Liver (tissue), 10 donors: ENCODE measurements at places on chromosomes 6 and 20. TPM values are rescaled to one million over a fixed set of nuclear protein-coding genes. Genes with fewer than 3 reads are reported as not detected.

The KCNG1 gene
- polyA plus RNA-seq = not detected

DNA sequence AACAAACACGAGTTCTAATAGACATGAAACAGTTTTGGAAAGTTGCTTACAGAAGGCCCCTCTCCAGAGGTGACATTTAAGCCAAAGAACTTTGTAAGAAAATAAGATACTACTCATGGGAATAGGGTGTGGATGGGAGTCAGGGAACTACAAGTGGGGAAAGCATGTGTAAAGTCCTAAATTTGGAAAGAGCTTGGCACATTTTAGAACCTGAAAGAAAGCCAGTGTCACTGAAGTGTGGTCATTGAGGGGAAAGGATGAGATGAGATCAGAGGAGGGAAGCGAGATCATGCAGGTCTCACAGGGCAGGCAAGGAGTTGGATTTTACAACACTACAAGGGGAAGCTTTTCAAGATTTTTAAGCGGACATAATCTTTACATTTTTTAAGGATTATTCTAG, 38.0 kb downstream of the VGLL2 start:
- no peak overlapping the region for H3K4me3 ChIP-seq
- no peaks in the 10 kb centered on the region for H3K4me1 ChIP-seq
- H3K36me3 ChIP-seq = no peaks in the 10 kb centered on the region
- no peak overlapping the region for H3K27ac ChIP-seq
- DNase-seq = no peak

DNA sequence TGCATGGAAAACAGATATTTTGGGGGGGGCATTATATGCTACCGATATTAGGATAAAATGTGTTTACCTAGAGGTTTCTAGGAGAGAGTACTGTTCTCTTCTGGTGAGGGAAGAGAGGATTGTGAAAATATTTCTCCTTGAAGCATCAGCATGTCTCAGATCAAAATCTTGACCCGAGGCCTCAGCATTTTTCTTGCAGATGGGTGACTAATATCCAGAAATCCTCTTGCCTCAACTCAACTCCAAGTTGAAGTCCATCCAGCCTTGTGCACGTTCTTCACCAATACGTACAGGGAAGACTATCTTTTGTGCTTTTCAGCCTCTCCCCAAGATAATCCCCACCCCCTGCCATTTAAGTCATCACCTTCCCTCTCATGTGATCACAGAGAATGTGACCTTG, 59.5 kb downstream of the PRND start:
- no peak for DNase-seq
- H3K27ac ChIP-seq = no peak overlapping the region
- no peaks in the 10 kb centered on the region for H3K36me3 ChIP-seq
- H3K27me3 ChIP-seq = no peaks in the 10 kb centered on the region

GRCh38 chr20:32999603-33000250, 4.5 kb downstream of the SUN5 start:
- no peak overlapping the region for H3K27ac ChIP-seq
- H3K36me3 ChIP-seq = no peaks in the 10 kb centered on the region
- no peak for DNase-seq
- no peaks in the 10 kb centered on the region for H3K4me1 ChIP-seq

GRCh38 chr20:33753763-33754162, 22.0 kb downstream of the ZNF341 start:
- no peak overlapping the region for H3K27ac ChIP-seq
- no peak for DNase-seq
- no peaks in the 10 kb centered on the region for H3K4me1 ChIP-seq
- H3K27me3 ChIP-seq = no peaks in the 10 kb centered on the region
- no peak overlapping the region for H3K4me3 ChIP-seq

DNA sequence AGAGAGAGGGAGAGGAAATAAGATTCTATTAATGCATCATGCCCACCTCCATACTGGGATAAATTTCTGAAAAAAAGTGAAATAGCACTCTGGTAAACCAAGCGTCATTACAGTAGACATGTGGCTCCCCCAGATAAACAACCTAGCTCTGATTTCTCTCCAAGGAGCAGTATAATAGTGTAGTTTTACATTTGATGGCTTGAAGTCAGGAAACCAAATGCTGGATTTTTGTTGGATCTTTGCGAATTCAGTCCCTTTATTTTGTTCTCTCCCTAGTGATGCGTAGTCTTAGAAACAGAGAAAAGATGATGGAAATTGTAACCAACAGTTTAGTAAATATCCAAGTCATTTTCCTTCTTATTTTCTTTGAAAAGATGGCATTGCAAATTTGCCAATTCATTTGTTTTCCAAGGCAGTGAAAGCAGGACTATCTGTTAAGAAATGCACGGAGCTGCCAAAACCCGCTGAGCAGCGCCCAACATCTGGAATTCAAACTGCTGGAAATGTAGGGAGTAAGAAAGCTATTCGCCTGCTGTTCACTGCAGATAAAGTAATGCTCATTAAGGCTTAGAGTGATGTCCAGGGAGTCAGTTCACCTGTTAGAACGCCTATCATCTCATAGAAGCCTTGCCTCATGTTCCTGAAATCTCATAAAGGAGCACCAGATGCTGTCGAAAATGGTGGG, 85.7 kb upstream of the DOK5 start:
- H3K4me1 ChIP-seq = no peaks in the 10 kb centered on the region
- DNase-seq = no peak
- no peak overlapping the region for H3K4me3 ChIP-seq
- H3K27me3 ChIP-seq = no peaks in the 10 kb centered on the region

- no peaks in the 10 kb centered on the region for H3K36me3 ChIP-seq
- H3K27me3 ChIP-seq = no peaks in the 10 kb centered on the region
- H3K4me1 ChIP-seq = peaks cover 12% of the 10 kb centered on the region
- H3K27ac ChIP-seq = peak overlapping the region; percentile 87
- H3K4me3 ChIP-seq = no peak overlapping the region
These were observed 14.9 kb upstream of the TTPAL start for GRCh38 chr20:44460795-44461141.

DNA sequence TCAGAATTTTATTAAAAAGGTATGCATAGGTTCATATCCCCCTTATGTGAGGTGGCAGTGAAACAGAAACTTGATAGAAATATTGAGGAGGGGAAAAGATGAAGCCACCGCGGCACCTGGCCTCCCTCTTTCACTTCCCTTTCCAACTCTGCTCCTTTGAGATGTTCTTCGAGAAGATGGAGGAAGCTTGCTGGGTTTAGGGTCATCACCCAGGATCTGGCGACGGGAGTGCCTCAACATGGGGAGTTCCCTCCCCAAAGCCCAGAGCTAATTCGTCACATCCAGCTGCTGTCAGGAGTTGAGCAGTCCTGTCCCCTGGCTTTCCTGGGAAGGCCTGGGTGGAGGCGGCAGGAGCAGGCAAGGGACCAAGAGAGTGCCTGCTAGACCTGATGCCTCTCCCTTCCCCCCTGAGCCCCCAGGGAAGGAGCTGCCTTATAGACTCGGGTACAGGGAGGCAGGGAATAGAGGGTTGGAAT, 29.1 kb downstream of the RREB1 start:
- H3K27ac ChIP-seq = peak overlapping the region; percentile 69
- H3K27me3 ChIP-seq = no peaks in the 10 kb centered on the region
- peaks cover 39% of the 10 kb centered on the region for H3K4me1 ChIP-seq
- no peak for DNase-seq

- peak overlapping the region; percentile 81 for H3K27ac ChIP-seq
- no peaks in the 10 kb centered on the region for H3K36me3 ChIP-seq
- H3K4me1 ChIP-seq = peaks cover 2% of the 10 kb centered on the region
- no peaks in the 10 kb centered on the region for H3K27me3 ChIP-seq
- DNase-seq = no peak
These were observed 1.1 kb downstream of the HFE start for GRCh38 chr6:26088344-26088743.
